ENCODE measurements at places on chromosomes 4 and X.

GRCh38 chr4:144376866-144377265 lies 236.3 kb upstream of the GYPA start:
- DNase-seq: no peak

DNA sequence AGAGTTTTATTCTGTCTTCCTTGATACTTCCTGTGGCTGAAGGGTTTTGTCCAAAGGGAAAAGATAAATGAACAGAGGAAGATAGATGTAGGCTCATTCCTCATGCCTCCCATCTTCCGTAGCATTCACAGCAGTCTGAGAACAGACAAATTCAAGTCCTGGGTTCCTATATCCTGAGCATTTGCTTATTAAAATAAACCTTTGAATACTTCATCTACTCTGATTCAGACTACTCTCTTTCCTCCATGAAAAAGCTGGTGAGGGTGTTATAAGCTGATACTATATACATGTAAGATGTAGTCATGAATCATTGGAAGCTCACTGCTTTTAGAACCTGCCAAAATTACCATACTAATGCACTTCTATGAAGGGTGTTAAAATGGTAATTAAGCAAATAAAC lies 61.2 kb downstream of the GAB1 start:
- DNase-seq: no peak

GRCh38 chrX:53571494-53571893 lies 115.0 kb downstream of the HUWE1 start:
- no peak for DNase-seq

DNA sequence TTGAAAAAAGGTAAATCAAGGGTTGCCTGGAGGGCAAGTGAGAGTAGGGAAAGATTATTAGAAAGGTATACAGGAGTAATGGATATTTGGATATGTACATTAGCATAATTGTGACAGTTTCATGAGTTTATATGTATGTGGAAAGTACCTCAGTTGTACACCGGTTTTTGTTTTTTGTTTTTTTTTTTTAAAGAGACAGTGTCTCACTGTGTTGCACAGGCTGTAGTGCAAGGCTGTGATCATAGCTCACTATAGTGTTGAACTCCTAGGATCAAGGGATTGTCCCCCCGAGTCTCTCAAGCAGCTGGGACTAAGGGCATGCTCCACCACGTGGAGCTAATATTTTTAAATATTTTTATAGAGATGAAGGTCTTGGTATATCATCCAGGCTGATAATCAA lies 15.3 kb upstream of the HPGD start:
- DNase-seq: no peak

DNA sequence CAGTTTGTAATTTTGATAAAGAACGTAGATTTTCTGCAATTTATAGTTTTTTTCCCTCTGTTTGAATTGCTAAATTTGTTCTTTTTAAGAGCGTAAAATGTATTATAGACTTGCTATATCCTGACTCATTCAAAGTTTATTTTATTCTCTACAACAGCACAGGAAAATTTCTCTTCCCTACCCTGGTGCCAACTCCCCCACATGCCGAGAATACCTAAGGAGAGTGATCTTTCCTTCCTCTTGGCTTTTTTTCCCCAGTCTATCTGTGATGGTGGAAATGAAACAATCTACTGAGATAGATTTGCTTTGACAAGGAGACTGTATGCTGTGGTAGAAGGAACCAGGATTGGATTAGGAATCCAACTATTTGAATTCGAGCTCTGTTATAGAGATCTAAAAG lies 271.6 kb downstream of the TLL1 start:
- no peak for DNase-seq

DNA sequence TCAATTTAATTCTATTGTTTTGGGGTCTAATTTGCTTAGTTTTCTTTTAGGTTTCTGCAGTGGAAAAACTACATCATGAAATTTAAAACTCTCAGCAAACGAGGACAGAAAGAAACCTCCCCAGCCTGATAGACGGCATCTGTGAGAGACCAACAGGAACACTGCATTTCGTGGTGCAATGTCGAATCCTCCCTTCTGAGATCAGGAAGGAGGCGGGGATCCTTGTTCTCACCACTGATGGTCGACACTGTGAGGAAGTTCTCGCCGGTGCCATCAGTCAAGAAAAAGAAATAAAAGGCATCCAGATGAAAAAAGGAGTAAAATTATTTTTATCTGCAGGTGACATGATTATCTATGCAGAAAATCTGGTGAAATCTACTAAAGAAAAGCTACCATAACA lies 16.5 kb downstream of the GAK start:
- no peak for DNase-seq

DNA sequence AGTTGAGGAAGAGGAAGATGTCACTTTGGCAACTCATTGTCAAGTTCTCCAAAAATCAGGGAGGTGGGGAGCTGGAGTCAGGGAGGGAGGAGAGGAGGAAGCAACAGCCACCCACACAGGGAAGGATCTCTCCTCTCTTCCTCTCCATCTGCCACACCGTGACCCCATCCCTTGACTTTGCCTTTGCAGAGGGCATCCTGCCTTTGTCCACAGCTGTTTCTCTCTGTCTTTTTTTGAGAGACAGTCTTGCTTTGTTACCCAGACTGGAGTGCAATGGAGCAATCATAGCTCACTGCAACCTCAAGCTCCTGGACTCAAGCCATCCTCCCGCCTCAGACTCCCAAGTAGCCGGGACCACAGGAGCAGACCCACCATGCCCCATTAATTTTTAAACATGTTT lies 276.0 kb downstream of the SHOX start:
- DNase-seq: no peak

- DNase-seq: no peak
Measured at GRCh38 chr4:117817301-117817700, 217.0 kb upstream of the NDST3 start.
